ENCODE measurements at places on chromosomes 4 and X. TPM values are rescaled to one million over a fixed set of nuclear protein-coding genes. Genes with fewer than 3 reads are reported as not detected.

The CENPE gene
- 20.8 TPM for total RNA-seq

The P2RY4 gene
- total RNA-seq = 0.09 TPM

The NDNF gene
- not detected for total RNA-seq

The P2RY8 gene
- total RNA-seq = not detected

The BEX1 gene
- total RNA-seq = 1.4 TPM

The RENBP gene
- total RNA-seq = 2.1 TPM

The FAM199X gene
- 28.7 TPM for total RNA-seq

The PDLIM5 gene
- total RNA-seq = 124 TPM

The HPGD gene
- total RNA-seq = 0.19 TPM

The ADGRG4 gene
- total RNA-seq = not detected

The TLR6 gene
- total RNA-seq = 1.1 TPM

The DMRTC1 gene
- total RNA-seq = not detected

The CTBP1 gene
- total RNA-seq = 210 TPM

The GPR173 gene
- 4.0 TPM for total RNA-seq

The DUX4 gene
- not detected for total RNA-seq

The AADAT gene
- 0.81 TPM for total RNA-seq

The EVC2 gene
- total RNA-seq = 7.4 TPM

The BEND4 gene
- 0.19 TPM for total RNA-seq
